Chondrocyte (in vitro differentiated cells): ENCODE measurements at places on chromosomes 6 and 20. TPM values are rescaled to one million over a fixed set of nuclear protein-coding genes. Genes with fewer than 3 reads are reported as not detected.

- H3K36me3 ChIP-seq, result no peaks in the 10 kb centered on the region
- H3K27ac ChIP-seq, result peak overlapping the region; percentile 76
- H3K4me1 ChIP-seq, result peaks cover 21% of the 10 kb centered on the region
- H3K4me3 ChIP-seq, result no peak overlapping the region
Observed at GRCh38 chr6:1129131-1129530, 182.8 kb upstream of the FOXQ1 start.

GRCh38 chr20:36992802-36993334, 41.4 kb upstream of the SAMHD1 start:
- peaks cover 14% of the 10 kb centered on the region for H3K36me3 ChIP-seq
- H3K4me3 ChIP-seq, result no peak overlapping the region
- no peak overlapping the region for H3K27ac ChIP-seq
- DNase-seq, result no peak
- H3K27me3 ChIP-seq, result no peaks in the 10 kb centered on the region

GRCh38 chr6:112163295-112164257, 76.2 kb downstream of the FAM229B start:
- no peaks in the 10 kb centered on the region for H3K27me3 ChIP-seq
- DNase-seq, result no peak
- no peak overlapping the region for H3K4me3 ChIP-seq
- H3K4me1 ChIP-seq, result no peaks in the 10 kb centered on the region
- peaks cover 50% of the 10 kb centered on the region for H3K36me3 ChIP-seq

- peaks cover 6% of the 10 kb centered on the region for H3K36me3 ChIP-seq
- H3K27ac ChIP-seq, result no peak overlapping the region
- no peak overlapping the region for H3K4me3 ChIP-seq
- peaks cover 12% of the 10 kb centered on the region for H3K4me1 ChIP-seq
- DNase-seq, result no peak
Observed at GRCh38 chr6:26403893-26404292, 1.8 kb downstream of the BTN3A1 start.

GRCh38 chr6:44161997-44162338, 3.3 kb downstream of the CAPN11 start:
- H3K4me1 ChIP-seq, result peaks cover 11% of the 10 kb centered on the region
- peaks cover 14% of the 10 kb centered on the region for H3K27me3 ChIP-seq
- H3K4me3 ChIP-seq, result no peak overlapping the region
- DNase-seq, result no peak
- no peak overlapping the region for H3K27ac ChIP-seq

DNA sequence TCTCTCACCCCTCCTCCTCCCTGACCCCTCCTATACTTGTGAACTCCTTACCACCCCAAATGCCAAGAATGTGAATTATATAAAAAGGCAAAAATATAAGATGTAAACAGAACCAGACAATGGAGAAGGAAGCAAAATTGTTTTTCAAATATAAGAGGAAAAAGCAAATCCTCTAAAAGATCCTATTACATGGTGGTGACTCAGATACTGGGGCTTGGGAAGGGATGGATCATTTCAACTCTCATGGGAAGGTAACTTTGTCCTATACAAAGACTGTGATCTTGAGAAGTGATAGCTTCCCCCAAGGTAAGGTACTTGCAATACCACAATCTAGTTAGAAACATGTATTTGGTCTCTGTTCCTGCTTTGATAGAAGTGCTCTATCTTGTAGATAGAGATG, 24.6 kb upstream of the TNFRSF21 start:
- H3K27me3 ChIP-seq, result peaks cover 26% of the 10 kb centered on the region
- H3K4me1 ChIP-seq, result no peaks in the 10 kb centered on the region
- no peak overlapping the region for H3K4me3 ChIP-seq

DNA sequence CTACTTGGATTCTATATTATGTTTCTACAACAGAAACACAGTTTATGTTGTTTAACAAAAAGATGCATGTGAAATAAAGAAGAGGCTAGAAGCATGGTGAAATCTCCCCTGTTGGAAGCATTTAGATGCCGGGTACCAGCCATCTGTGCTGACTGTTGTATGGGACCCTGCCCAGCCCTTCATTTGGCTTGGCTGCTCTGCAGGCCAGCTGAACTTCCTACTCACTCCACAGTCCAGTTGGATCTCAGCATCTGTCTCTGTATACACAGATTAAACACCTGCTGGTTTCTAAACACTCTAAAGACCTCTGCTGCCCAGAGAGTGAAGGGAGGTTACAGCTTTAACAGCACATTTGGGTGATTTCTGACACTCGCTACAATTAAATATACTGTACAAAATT, 228.3 kb downstream of the SLC35F1 start:
- H3K27me3 ChIP-seq, result no peaks in the 10 kb centered on the region
- H3K36me3 ChIP-seq, result no peaks in the 10 kb centered on the region
- no peak overlapping the region for H3K27ac ChIP-seq
- no peak for DNase-seq
- H3K4me3 ChIP-seq, result no peak overlapping the region

GRCh38 chr6:43886067-43886461, 116.1 kb downstream of the VEGFA start:
- peaks cover 5% of the 10 kb centered on the region for H3K27me3 ChIP-seq
- no peak for DNase-seq
- H3K4me1 ChIP-seq, result peaks cover 4% of the 10 kb centered on the region
- no peaks in the 10 kb centered on the region for H3K36me3 ChIP-seq

GRCh38 chr6:10269814-10270472, 144.9 kb downstream of the TFAP2A start:
- peak overlapping the region; percentile 59 for H3K27ac ChIP-seq
- no peak overlapping the region for H3K4me3 ChIP-seq
- DNase-seq, result no peak

DNA sequence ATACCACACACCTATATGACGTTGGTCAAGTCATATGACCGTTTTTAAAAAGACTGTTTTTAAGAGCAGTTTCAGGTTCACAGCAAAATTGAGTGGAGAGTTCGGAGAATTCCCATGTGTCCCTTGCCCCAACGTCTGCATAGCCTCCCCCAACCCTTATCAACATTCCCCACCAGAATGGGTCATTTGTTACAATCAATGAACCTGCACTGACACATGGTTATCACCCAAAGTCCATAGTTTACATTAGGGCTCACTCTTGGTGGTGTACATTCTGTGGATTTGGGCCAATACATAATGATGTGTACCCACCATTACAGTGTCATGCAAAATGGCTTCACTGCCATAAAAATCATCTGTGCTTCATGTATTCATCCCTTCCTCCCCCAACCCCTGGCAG, 52.0 kb downstream of the ZBTB2 start:
- H3K27me3 ChIP-seq, result no peaks in the 10 kb centered on the region
- H3K36me3 ChIP-seq, result no peaks in the 10 kb centered on the region
- no peak for DNase-seq
- H3K4me3 ChIP-seq, result no peak overlapping the region
- H3K4me1 ChIP-seq, result peaks cover 8% of the 10 kb centered on the region
- no peak overlapping the region for H3K27ac ChIP-seq

- no peaks in the 10 kb centered on the region for H3K27me3 ChIP-seq
- peaks cover 6% of the 10 kb centered on the region for H3K4me1 ChIP-seq
- no peaks in the 10 kb centered on the region for H3K36me3 ChIP-seq
- H3K27ac ChIP-seq, result no peak overlapping the region
- peak; percentile 63 for DNase-seq
Observed at GRCh38 chr20:1310506-1311190, 18.3 kb downstream of the SDCBP2 start.

GRCh38 chr6:119894811-119895210, 545.2 kb upstream of the MAN1A1 start:
- no peaks in the 10 kb centered on the region for H3K4me1 ChIP-seq
- H3K4me3 ChIP-seq, result no peak overlapping the region
- H3K27ac ChIP-seq, result no peak overlapping the region
- no peak for DNase-seq

DNA sequence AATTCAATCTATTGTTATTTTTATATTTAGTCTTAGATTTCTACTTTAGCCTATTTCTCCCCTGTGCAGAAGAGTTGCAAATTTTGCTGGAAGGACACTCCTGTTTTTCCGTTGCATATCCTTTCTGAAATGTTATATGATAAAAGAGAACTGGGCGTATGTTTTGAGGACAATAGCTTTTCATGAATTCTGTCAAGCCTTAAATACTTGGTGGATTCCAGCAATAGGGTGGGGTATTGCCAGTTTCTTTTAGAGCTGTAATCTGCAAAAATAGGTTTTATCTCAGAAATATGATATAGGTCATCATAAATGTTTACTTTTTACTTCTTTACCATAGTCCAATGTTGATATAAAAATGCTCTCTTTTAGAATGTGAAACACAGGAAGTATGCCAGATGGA, 42.0 kb downstream of the VTA1 start:
- H3K36me3 ChIP-seq, result peaks cover 4% of the 10 kb centered on the region
- no peaks in the 10 kb centered on the region for H3K27me3 ChIP-seq
- H3K4me3 ChIP-seq, result no peak overlapping the region
- no peak overlapping the region for H3K27ac ChIP-seq
- peaks cover 18% of the 10 kb centered on the region for H3K4me1 ChIP-seq
- no peak for DNase-seq

DNA sequence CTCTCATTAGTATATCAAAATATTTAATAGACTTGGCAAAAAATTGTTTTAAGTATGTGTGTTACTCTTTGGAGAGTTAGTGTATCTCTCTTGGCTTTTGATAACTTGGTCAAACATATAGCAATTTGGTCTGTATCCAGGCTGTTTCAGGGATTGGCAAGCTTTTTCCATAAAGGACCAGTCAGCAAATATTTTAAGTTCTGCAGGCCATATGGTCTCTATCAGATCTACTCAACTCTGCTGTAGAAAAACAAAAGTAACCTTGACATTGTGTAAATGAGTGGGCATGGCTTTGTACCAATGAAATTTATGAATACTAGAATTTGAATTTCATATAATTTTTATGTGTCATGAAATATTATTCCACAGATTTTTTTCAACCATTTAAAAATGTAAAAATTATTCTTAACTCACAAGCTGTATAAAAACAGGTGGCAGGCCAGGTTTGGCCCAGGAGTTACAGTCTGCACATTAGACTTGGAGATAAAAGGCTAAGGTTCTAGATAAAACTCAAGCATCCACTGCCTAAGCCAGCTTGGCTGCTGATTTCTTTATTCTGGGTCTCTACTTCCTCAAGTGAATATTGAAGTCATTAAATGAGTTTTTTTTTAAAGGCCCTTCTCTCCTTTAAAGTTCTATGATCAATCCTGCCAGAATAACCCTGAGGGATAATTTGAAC, 13.7 kb downstream of the GSTA4 start:
- no peak for DNase-seq
- H3K4me3 ChIP-seq, result no peak overlapping the region
- no peak overlapping the region for H3K27ac ChIP-seq

DNA sequence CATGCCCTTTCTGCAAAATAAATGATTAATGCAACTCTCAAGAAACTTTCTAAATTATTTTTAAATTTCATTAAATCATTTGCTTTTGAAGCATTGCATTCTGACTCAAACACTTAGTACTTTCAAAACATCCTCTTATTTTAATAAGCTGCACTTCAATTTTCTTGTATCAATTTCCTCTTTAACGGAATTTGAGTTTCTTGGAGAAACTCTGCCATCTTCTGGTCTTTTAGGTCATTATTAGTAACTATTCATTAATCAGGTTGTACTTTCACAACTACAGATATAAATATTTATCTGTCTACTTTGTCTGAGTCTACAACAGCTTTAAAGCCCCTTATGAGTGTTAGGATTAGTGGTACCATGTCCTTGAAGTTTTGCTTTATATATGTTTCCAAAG, 30.2 kb downstream of the TMX4 start:
- no peaks in the 10 kb centered on the region for H3K4me1 ChIP-seq
- H3K27ac ChIP-seq, result no peak overlapping the region
- DNase-seq, result no peak
- H3K36me3 ChIP-seq, result peaks cover 17% of the 10 kb centered on the region
- no peaks in the 10 kb centered on the region for H3K27me3 ChIP-seq

GRCh38 chr6:68978411-68978810, 343.3 kb downstream of the ADGRB3 start:
- H3K4me3 ChIP-seq, result no peak overlapping the region
- DNase-seq, result no peak
- no peak overlapping the region for H3K27ac ChIP-seq
- peaks cover 7% of the 10 kb centered on the region for H3K4me1 ChIP-seq

DNA sequence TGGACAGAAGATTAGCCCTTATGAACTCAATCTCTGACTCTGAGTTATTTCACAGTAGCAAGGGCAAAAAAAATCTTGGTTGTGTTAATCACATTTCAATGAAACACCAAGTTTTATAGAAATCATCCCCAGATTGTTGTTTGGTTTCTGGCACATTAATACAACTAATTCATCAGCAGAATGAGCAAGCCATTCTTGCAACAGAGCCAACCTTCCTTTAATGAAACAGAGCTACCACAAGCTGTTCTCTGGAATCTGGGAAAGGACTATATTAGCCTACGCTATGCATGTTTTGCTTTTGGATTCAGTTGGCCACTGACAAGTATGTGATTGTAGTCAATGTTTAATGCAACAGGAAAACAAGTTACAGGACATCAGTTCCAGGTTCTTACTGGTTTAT, 13.8 kb upstream of the POPDC3 start:
- no peaks in the 10 kb centered on the region for H3K27me3 ChIP-seq
- H3K4me1 ChIP-seq, result peaks cover 11% of the 10 kb centered on the region
- H3K4me3 ChIP-seq, result no peak overlapping the region
- no peak overlapping the region for H3K27ac ChIP-seq
- no peak for DNase-seq
- H3K36me3 ChIP-seq, result no peaks in the 10 kb centered on the region

- no peak overlapping the region for H3K4me3 ChIP-seq
- no peaks in the 10 kb centered on the region for H3K27me3 ChIP-seq
- no peak for DNase-seq
- peaks cover 7% of the 10 kb centered on the region for H3K4me1 ChIP-seq
Observed at GRCh38 chr20:50484271-50484976, 25.8 kb upstream of the PTPN1 start.

DNA sequence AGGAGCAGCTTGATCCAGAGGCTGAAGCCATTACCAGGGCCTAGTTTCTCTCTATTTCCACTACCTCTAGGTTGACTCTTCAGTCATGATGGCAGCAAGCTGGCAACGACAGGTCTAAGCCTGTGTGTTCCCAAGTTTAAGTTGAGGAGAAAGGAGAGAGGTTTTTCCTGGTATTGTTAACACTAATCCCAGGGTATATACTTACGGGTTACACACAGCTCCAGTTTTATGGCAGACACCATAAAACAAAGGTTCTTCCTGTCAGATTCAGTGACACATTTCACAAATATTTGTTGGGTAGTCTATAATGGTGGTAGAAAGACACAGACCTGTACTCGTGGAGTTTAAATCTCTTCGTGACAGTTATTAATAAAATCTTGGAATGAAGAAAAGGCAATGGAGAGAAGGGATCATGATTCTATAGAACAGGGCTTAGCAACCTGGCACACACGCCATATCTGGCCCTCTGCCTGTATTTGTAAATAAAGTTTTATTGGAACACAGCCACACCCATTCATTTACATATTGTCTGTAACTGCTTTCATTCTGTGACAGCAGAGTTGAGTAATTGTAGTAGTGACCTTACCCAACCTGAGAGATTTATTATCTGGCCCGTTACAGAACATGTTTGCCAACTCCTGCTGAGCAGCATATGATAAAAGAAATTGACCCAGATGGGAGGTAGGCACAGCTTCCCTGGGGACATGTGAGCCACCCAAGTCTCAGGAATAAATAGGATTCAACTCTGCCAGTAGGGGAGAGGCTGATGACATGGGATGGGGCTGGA, 323.3 kb downstream of the CDH4 start:
- H3K4me1 ChIP-seq, result no peaks in the 10 kb centered on the region
- no peak overlapping the region for H3K27ac ChIP-seq
- H3K27me3 ChIP-seq, result peaks cover 4% of the 10 kb centered on the region
- H3K36me3 ChIP-seq, result no peaks in the 10 kb centered on the region
- no peak overlapping the region for H3K4me3 ChIP-seq

Gene PKHD1
- total RNA-seq, result not detected in 3 replicates

Gene ZNF335
- total RNA-seq, result 14.2 to 18.3 TPM (median 14.6 TPM) in 3 replicates

Gene C6orf163
- 1.2 to 3.3 TPM (median 1.7 TPM) in 3 replicates for total RNA-seq

Gene SEMG1
- total RNA-seq, result not detected in 3 replicates

Gene CCR6
- not detected in 3 replicates for total RNA-seq
